ENCODE measurements at places on chromosomes 7 and 10.

DNA sequence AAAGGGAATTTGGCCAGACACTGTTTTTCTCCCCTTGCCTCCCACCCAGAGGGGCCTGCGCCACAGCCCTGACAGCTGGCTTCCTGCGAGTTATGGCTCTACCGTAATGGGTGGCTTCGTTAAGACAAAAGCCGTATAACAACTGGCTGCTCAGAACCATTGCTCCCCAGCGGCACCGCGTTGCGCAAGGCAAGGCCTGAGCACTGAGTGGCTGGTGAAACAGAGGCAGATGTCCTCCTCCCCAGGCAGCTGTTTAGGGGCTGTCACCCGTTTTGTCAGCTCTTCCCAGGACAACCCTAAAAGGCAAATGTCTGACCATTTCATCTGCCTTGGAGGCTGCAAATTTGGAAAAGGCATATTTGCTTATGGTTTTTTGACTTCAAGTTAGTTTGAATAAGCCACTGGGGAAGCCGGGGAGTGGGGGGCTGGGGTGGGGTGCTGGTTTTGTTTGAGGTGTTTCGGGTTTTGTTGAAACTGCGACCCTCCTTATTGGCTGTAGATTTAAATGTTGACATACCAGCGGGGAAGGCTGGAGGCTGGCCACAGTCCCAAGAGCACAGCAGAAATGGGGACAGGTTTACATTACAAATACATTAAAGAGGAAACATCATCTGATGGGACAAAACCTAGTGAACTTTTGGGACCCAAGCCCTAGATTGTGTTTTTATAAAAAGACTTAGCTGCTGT lies 681 bp upstream of the SPOCK2 start:
- no peak for DNase-seq

DNA sequence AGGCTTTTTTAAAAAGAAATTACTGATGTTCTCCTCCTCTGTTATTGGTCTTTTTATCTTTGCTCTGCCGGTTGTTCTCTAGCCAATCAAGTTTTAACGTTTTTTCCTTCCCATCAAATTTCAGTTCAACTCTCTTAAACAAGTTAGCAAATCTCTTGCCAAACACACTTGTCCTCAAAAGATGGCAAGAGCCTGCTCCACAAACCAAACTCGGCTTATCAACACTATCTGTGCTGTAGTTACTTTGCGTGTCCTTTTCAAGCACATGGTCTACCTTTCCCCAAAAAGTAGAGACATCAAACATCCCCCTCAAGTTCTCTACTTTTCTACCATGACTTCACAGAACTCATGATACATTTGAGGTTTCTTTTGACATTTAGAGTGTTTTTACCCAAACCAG lies 71.3 kb downstream of the OSBPL3 start:
- no peak for DNase-seq

- no peak for DNase-seq
Measured at GRCh38 chr7:24722386-24723177, 34.7 kb downstream of the GSDME start.

DNA sequence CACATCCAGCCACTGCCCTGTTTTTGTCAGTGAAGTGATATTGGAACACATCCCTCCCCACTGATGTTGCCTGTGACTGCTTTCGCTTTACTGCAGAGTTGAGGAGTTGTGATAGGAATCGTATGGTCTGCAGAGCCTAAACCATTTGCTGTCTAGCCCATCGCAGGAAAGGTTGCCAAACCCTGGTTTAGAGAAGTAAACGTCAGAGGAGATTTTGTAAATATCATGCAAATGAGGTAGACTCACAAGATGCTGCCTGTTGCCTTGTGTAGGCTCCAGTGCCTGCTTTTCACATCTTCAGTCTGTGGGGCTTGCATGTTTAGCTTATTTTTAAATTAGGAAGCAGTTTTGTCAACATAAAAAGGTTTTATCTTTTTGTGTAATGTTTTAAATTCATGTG lies 107.1 kb downstream of the TRRAP start:
- DNase-seq = no peak

DNA sequence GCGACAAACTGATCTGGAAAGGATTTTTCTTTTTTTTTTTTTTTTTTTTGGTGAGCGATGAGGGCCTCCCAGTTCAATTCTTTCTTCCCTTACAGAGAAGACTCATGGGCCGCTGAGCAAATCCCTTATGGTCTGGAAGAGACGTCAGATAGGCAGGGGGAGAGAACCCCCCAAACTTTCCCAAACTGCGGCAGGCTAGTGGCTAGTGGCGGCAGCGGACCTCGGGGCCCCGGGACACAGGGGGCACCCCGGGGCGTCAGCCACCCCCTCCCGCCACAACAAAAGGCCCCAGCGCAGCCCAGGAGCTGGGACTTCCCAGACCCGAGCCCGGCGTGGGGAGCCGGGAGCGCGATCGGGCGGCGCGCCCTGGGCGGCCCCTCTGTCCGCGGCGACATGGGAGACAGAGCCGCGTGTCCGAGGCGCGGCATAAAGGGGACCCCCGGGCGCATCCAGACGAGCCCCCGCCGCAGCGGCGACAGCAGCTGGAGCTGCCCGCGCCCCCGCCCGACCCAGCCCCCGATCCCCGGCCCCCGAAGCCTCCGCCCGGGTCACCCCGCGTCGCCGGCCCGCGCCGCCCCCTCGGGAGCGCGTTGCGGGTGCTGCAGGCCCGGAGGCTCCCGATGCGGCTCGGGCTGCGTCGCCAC lies 755 bp downstream of the FAM171A1 start:
- no peak for DNase-seq

GRCh38 chr7:71112436-71112835 lies 19.5 kb upstream of the GALNT17 start:
- no peak for DNase-seq

GRCh38 chr7:129299889-129300288 lies 75.1 kb downstream of the AHCYL2 start:
- DNase-seq = no peak

DNA sequence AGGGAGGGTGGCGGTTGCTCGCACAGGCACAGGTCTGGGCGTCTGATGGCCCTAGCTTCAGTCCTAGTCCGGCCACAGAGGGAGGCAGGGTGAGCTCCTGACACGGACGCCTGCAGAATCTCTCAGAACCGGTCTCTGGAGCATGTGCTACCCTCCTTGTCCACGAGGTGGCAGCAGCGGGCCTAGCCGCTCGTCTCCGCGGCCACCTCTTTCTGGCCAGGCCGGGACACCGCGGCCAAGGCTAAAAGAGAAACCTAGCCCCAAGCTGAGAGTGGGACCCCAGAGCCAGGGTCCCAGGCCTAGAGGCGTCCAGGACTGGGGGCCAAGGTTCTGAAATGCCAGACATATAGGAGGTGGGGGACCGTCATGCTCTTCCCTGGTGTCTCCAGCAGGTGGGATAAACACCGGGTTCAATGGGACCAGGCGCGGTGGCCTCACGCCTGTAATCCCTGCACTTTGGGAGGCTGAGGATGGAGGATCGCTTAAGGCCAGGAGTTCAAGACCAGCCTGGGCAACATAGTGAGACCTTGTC lies 3.2 kb upstream of the LAT2 start:
- peak; percentile 73 for DNase-seq

DNA sequence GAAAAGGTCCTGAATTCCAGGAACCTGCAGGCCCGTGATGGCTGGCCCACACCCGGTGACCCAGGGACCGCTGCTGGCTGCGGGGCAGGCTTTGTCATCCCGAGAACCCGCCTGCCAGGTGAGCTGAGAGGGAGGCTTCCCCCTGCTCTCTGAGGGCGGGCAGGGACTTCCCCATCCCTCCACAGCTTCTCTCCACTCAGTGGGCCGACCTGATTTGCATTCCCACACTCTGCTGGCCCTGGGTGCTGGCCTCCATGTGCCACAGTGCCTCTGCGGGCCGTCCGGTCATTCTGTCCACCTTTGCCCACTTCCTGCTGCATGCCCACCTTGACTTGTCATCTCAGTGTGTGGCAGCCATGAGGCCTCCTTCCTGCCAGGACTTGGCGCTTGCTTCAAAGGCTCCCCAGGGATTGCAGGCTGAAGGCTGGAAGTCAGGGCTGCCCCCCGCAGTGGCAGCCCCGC lies 35.3 kb downstream of the PALD1 start:
- DNase-seq = no peak

DNA sequence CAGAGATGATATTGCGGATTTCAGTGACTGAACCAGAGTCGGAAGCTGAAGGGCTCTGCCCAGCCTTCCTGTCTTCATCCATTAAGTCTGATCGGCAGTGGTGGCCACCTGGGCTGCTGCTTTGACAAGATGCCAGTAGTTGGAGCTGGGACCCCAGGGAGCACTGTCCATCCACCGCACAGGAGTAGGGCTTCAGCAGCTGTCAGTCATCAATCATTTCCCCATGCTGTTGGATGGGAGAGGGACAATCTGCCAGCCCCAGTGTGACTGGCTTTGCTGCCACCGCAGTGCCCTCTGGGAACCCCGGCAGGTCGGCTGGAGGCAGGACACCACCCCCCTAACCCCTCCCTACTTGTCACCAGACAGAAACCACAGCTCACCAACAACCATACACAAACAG lies 23.0 kb upstream of the GPR146 start:
- DNase-seq = no peak

DNA sequence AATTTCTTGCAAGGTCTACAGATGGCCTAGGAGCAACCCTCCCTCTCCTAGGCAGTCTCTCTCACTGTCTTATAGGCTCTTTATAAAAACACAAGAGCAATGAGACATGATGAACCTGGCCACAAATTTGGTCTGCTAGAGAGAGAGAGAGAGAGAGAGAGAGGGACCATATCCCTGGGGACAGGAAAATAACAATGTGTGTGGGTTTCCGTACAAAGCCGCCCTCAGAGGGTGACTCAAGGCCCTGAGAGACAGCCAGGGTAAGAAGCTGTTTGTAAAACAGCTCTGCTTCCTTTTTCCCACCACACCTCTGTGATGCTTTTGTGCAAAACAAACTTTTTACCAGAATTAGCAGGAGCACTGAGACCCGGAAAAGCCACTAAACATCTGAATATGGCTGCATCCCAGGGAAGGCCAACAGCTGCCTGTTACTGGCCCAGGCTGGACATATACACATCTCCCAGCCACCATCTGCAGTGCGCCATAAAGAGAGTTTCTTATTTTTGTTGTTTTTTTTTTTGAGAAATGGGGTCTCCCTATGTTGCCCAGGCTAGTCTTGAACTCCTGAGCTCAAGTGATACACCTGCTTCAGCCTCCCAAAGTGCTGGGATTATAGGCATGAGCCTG lies 18.4 kb downstream of the GIMAP5 start:
- DNase-seq = peak; percentile 30

DNA sequence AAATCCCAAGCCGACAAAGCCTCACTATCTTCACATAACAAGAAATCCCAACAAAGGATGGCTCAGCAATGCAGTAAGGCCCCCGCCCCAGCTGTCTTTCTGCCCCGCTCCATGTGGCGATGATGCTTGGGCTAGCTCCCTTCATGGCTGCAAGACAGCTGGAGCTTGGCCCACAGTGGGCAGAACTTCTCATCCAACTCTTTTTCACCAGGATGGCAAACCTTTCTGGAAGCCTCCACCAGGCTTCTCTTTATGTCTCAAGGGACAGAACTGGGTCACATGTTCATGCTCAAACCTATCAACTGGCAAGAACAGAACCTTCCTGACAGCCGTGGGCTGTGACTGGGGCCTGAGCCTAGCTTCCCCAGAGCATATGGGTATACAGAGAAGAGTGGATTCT lies 260.5 kb upstream of the MKLN1 start:
- DNase-seq = no peak

DNA sequence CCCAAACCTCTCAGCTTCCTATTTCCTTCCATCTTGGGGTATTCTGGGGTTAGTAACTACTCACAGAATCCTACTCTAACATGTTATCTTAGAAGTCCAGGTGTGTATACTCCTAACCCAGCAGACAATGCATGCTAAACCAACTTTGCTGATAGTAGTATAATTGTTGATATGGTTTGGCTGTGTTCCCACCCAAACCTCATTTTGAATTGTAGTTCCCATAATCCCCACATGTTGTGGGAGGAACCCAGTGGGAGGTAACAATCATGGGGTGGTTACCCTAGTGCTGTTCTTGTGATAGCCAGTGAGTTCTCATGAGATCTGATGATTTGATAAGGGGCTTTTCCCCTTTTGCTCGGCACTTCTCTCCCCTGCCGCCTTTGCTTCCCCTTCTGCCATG lies 135.1 kb downstream of the CHRM2 start:
- no peak for DNase-seq

DNA sequence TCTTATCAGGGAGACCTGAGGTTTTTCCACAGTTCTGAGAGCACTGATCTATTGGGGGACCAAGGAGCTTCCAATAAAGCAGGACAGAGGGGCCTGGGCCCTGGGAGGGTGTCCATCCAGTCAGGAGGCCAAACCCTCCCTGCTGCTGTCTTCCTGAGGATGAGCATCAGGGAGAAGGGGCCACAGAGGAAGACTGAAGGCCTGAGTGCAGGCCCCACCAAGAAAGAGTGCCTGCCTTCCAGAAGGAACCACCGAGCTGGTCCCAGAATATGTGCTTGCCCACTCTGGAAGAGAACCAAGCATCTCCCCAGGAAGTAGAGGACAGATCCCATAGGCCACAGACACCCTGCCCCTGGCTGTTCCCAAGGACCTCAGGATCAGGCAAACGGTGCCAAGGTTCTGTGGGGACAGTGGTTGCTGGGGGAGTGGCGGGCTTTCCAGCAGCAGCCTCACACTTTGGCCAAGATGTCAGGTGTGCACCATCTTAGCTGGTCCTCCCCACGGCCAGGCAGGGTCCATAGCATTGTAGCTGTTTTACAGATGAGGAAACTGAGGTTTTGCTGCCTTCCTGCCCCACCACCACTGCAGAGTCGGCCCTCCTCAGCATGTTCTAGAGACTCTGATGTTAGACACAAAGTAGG lies 199.4 kb downstream of the GRID1 start:
- DNase-seq = no peak

DNA sequence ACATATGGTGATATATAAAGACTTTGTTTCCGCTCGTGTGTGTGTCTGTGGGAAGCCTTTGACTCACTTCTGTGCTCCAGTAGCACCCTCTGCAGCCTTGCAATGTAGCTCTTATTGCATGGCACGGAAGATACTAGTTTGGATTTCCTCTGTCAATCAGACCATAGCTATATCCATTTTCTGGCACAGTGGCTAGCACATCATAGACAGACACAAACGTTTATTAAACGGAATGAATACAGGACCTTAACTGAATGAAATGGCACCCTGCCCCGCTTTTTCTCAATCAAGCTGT lies 124.0 kb upstream of the PTPN20 start:
- DNase-seq = peak; percentile 16

- DNase-seq = no peak
Measured at GRCh38 chr10:130358981-130359650, 222.9 kb downstream of the GLRX3 start.

DNA sequence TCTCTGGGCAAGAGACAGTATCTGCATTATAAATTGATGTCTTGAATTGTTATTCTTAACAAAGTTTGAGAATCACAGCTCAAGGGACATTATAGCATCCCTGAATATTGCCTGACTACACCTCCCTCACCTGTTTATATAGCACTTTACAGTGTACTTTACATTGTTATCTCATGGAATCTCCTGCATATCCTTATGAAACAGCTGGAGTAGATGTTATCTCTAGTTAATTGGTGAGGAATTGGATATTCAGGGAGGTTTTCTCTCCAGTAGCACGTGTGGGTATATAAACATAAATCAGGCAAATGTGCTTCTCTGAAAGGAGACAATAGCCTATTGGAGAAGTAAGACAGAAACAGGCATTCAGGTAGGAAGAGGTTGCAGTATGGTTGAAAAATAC lies 117.2 kb downstream of the SRI start:
- DNase-seq = no peak

- DNase-seq = no peak
Measured at GRCh38 chr7:28768577-28769147, 189.5 kb downstream of the TRIL start.

GRCh38 chr10:61931620-61932332 lies 30.3 kb downstream of the ARID5B start:
- no peak for DNase-seq

- DNase-seq = no peak
Measured at GRCh38 chr10:18710201-18710653, 51.0 kb downstream of the ARL5B start.
